ENCODE measurements at places on chromosomes 2 and 18.

DNA sequence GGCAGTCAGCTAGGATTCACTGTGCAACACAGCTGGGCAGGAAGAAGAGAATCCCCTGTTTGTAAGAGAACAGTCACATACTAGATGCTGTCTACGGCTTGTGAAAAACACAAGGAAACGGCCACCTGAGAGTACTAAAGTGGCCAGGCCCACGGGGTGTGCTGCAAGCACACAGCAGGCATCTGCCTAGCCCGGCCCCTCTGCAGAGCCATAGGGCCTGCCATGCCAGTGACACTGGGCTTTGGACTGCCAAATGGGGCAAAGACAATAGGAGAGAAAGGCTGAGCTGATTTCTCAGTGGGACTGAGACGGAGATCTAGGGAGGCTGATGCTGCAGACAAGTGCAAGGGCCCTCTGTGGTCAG lies 10.3 kb downstream of the TUBB6 start:
- no peak for DNase-seq

DNA sequence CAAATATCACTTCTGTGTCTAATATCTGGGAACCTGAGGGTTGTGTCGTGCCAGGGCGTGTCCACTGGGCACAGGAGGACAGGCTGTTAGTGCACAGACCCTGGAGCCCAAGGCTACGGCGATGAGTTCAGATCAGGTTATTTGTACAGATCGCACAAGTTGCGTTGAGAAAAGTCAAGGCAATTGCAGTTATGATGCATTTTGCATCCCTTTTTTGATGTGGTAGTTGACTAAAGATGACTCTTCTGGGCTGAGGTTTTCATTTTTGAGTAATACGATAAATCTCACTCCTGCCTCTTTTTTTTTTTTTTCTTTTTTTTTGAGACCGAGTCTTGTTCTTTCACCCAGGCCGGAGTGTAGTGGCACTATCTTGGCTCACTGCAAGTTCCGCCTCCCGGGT lies 7.2 kb downstream of the RBFA start:
- no peak for DNase-seq

GRCh38 chr2:43313642-43314017 lies 87.2 kb upstream of the ZFP36L2 start:
- no peak for DNase-seq

DNA sequence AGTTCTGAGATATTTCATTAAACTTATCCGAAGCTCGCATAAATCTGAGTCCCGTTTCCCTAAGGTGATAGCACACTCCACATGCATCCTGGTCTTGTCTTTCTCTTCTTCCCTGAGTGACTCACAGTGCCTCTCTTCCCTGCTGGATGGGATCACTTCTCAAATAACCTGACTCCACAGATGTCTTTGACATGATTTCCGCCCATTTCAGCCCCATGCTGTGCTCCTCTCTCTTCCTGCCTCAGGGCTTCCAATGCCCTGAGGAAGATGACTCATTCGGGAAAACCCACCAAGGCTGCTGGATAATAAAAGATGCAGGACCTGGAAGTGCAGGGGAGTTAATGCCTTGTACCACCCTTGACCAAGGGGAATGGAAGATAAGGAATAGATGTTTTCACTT lies 441.7 kb upstream of the SOX11 start:
- DNase-seq = no peak

DNA sequence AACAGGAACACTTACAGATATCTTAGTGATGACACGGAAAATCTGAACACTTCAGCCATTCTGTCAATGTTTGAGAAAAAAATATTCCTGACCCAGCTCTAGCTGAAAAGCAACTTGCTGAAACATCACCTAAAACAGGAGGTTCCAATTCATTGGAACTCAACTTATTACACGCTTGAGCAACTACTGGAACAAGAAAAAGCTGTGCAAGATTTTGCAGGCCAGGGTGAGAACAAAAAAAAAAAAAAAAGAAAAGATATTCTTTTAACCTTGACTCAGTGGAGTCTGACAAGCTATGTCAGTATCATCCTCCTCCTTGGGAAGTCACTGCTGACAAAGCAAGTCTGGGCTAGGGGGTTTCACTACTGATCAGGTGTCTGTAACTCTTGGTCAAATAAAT lies 351.0 kb downstream of the SS18 start:
- DNase-seq = no peak

DNA sequence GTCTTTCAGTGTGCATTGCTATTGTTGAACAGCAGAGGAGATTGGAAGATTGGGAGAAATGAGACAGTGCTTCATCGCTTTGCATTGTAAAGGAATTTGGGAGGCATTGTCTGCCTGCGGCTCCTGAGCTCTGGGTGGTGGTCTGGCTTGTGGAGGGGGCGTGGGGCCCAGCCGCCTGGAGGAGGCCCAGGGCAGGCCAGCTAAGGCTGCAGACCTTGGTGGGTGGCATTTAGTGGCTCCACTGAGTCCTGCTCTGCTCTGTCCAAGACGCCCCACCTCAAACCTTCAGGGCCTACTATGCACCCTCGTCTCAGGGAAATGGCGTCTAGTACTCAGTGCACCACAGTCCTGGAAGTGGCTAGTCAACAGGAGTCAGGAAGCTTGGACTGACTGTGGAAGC lies 5.7 kb upstream of the HS1BP3 start:
- no peak for DNase-seq

- no peak for DNase-seq
Observed at GRCh38 chr18:22822841-22823508, 110.2 kb upstream of the RBBP8 start.

- DNase-seq = no peak
Observed at GRCh38 chr18:24274837-24275236, 122.8 kb downstream of the OSBPL1A start.

GRCh38 chr2:238259061-238260020 lies 19.5 kb upstream of the HES6 start:
- DNase-seq = no peak

DNA sequence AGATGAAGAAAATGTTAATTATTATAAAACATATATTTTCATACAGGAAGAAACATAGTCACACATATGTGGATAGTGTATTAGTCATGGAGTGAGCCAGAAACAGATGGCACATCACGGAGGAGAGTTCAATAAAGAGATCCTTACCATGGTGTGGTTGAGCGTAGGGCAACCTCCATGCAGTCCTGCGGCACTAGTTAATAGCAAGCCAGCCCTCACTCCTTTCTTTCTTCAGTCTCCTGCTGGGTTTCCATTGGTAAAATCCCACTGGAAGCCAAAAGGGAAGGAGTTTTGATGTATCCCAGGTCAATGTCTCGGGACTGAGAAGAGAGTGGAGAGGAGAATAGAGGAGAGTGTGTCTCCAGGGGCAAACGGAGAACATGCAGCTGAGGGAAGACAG lies 328.1 kb downstream of the NR4A2 start:
- no peak for DNase-seq

GRCh38 chr18:39345321-39345720 lies 1779.7 kb upstream of the CELF4 start:
- peak; percentile 10 for DNase-seq

GRCh38 chr2:241216211-241216761 lies 27.8 kb downstream of the ANO7 start:
- no peak for DNase-seq

DNA sequence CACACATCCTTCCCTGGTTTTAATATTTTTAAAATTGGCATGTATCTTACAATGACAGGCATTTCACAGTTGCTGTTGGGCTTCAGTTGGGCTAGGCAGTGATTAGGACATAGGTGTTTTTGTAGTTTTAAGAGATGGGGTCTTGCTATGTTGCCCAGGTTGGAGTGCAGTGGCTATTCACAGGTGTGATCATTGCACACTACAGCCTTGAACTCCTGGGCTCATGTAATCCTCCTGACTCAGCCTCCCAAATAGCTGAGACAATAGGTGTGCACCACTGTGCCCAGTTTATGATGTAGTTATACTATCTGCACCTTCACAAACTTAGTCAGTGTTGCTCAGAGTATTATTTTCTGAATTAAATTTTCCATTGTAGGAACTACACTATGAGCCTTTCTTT lies 43.3 kb downstream of the PCARE start:
- no peak for DNase-seq

GRCh38 chr2:32622570-32623310 lies 5.1 kb upstream of the TTC27 start:
- DNase-seq = no peak

GRCh38 chr2:95384854-95385569 lies 17.5 kb upstream of the FAHD2A start:
- DNase-seq = peak; percentile 3

- no peak for DNase-seq
Observed at GRCh38 chr18:3759099-3759498, 309.1 kb downstream of the TGIF1 start.

- no peak for DNase-seq
Observed at GRCh38 chr2:124921191-124921590, 896.1 kb downstream of the CNTNAP5 start.

- no peak for DNase-seq
Observed at GRCh38 chr2:218238887-218239286, 21.9 kb downstream of the ARPC2 start.

DNA sequence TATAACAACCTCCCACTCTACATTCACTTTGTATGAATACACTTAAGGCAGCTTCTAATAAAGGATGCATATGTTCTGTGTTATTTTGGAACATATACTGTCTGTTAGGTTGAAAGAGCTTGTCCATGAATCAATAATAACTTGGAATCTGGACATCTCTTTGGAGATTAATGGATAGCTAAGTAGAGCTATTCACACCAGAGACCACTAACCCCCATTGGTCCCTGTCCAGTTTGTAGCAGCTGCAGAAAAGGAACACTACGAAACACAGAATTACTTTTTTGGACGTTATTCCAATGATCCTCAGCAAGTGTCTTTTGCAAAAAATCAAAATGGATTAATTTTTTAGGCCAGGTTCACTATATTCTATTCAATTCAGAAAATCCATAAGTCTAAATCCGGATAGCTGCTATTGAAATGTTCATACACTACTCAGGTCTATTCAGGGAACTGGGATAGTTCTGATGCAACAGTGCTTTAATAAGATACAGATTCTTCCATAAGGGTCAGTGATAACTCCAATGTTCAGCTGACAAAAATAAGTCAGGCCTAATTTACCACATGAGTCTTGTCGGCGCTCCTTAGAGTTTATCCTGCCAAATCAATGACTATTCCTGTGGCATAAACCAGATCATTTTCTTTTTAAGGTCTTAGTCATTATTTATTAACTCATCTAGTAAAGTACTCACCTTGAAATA lies 44.2 kb downstream of the NRXN1 start:
- DNase-seq = peak; percentile 0

DNA sequence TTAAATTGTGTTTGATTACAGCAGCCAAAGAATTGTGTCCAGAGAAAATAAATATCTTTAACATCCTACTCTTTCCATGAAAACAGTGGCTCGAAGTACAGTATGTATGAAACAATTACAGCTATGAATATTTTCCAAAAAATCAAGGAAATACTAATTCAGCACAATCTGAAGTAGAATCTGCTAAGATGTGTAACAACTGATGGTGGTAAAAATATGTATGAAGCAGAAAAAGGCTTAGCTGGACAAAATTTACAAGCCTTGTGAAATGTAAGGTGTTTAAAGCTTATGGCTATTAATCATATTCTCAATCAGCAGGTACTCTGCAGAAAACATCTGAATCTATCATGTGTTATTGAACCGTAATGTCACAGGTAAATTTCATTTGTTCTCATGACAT lies 16.6 kb downstream of the DYM start:
- no peak for DNase-seq

- DNase-seq = no peak
Observed at GRCh38 chr2:16392647-16393499, 272.8 kb downstream of the CYRIA start.

DNA sequence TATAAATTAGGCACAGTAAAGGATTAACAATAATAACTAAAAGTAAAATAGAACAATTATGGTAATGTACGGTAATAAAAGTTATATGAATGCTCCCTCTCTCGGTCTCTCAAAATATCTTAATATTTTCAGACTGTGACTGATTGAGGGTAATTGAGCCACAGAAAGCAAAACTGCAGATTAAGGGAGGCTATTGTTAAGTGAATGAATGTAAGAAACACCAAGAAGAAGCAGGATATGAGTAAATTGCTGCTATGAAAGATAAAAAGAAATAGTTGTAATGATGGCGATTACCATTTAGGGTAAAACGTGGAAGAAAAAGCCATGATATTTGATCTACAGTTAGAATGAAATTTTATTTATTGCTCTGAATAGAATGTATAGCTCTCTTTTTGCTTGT lies 24.1 kb downstream of the GULP1 start:
- no peak for DNase-seq

- DNase-seq = no peak
Observed at GRCh38 chr2:140841141-140841540, 1289.7 kb downstream of the LRP1B start.

DNA sequence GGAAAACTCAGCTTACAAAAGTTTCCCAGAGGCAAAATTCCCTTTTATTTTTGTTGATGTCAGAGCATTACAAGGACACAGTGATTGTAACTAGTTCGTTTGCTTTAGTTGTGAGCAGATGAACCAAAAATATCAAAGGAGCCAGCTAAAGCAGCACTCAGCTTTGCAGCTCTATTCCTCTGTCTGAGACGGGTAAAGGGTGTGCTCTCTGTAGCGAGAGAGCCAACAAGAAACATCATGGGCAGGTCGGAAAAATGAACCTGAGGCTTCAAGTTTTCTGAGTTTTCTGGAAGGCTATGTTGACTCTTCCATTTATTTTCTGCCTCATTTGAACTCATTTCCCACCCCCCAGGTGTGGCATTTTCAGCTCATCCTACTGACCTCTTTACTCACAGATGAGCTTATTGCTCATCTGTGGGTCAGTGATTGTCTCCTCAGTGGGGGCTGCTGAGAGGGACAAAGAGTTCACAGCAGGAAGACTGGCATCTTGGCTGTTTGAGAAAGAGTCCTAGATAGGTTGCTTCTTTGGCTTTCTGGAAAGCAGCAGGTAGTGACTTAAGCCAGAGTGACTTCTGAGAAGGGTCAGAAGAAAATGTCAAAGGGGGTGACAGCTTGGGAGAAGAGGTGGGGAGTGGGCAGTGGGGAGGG lies 66.6 kb upstream of the EPC2 start:
- DNase-seq = no peak

GRCh38 chr2:9594366-9595054 lies 36.3 kb downstream of the YWHAQ start:
- DNase-seq = peak; percentile 96

DNA sequence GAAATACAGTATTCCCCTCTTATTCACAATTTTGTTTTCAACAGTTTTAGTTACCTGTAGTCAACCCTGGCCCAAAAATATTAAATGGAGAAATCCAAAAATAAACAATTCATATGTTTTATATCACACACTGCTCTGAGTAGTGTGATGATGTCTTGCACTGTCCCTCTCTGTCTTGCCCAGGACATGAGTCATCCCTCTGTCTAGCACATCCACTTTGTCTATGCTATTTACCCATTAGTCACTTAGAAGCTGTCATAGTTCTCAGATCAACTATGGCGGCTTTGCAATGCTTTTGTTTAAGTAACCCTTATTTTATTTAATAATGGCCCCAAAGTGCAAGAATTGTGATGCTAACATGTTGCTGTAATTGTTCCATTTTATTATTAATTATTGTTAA lies 380.6 kb upstream of the REG3G start:
- DNase-seq = no peak

GRCh38 chr2:167946441-167946841 lies 301.0 kb downstream of the STK39 start:
- DNase-seq = no peak

- DNase-seq = no peak
Observed at GRCh38 chr2:108128249-108128648, 111.5 kb upstream of the SULT1C3 start.
